Cortex of kidney (tissue), 1 donor: ENCODE measurements at places on chromosomes 5 and 9.

DNA sequence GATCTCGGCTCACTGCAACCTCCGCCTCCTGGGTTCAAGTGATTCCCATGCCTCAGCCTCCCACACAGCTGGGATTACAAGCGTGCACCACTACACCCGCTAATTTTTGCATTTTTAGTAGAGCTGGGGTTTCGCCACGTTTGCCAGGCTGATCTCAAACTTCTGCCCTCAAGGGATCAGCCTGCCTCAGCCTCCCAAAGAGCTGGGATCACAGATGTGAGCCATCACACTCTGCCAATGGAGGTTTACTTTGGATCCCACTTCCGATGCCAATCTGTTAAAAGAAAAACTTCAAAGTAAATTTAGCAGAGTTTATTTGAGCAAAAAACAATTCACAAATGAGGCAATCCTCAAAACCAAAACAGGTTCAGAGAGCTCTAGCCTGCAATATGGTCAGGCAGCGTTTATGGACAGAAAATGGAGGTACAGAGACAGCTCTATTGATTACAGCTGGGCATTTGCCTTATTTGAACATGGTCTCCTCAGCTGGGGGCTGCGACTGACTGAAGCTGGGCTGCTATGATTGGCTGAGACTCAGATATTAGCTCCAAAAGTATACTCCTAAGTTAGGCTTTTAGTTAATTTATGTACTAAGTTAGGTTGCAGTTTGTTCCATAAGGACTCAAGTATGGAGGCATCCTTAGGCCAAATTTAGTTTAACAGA lies 18.6 kb upstream of the UBTD2 start:
- DNase-seq, result no peak

- no peak for DNase-seq
Observed at GRCh38 chr9:83521011-83521410, 17.2 kb downstream of the FRMD3 start.

DNA sequence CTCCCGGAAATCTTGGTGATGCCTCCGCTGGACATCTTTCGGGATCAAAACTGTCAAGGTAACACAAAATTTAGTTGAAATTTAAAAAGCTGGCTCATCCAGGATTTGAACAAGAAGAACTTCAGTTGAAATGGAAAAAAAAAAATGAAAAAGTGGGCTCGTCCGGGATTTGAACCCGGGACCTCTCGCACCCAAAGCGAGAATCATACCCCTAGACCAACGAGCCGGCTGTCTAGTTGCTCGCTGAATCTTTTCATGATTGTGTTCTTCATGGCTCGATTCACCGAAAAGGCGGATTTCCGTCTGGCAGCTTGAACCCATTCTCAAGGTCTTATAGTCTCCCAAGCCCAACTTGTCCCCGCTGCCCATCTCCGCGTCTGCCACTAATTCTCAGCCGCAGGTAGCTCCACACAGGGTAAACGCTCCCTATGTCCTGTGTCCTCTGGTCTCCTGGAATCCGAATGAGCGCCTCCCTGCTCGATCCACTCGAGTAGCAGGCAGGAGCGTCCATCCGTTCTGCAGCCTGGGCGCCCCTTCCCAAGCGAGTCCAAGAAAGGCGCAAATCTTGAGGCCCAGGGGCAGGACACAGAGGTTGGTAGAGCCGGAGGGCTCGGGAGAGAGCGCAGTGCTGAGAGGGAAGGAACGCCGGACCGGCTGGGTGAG lies 16.2 kb downstream of the TRIM7 start:
- DNase-seq, result no peak

DNA sequence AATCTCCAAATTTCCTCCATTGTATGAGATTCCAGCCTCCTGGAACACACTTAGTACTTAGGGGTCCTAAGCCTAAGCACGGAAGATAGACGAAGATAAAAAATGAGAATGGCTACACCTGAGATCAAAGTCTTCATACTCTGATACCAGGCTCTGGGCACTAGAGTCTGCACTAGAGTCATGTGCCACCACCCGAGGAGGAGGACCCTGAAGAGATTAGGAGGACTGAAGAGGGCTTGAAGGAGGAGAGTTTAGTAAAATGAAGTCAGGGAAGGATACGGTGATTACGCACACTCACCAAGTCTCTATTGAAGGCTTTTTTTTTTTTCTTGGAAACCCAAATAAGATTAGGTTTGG lies 573 bp upstream of the SPATA24 start:
- DNase-seq, result no peak

DNA sequence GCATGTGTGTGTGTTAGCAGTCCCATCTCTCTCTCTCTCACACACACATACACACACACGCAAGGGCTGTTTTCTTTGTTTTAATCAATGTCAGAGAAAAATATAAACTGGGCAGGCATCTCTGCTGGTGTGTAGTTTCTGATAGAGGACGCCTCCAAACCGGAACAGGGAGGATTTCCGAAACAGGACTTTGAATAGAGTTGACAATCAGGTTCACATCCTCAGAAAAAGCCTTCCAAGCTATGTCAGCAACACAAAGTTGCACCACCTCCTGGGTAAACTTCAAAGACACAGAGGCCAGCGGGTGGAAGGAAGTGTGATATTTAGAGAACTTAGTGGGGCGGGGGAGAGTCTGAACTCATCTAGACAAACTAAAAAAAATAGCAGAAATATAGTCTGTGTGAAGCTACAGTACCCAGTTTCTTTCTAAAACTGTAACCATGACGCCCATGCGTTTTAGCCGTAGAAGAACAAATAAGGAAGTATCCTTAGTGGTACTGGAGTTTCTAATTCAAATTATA lies 1.2 kb downstream of the ST8SIA4 start:
- DNase-seq, result no peak

- DNase-seq, result no peak
Observed at GRCh38 chr9:8474937-8475336, 675.4 kb upstream of the DMAC1 start.

DNA sequence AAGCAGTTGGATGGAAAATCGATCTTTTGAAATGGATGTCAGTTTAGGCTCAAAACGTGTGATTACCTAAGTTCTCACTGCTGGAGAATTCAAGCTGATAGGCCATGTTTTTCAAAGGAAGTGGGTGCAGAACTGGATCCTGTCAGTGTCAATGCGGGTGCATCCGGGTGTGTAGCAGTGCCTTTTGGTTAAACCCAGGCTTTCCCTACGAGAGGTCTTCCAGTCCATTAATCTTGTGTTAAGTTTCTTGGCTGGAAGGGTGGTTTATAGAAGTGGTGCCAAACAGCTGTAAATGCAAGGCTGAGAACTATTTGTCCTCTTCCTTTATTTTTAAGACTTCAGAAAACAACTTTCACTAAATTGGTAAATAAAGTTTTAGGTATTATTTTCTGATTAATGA lies 71.9 kb downstream of the DAPK1 start:
- DNase-seq, result no peak

DNA sequence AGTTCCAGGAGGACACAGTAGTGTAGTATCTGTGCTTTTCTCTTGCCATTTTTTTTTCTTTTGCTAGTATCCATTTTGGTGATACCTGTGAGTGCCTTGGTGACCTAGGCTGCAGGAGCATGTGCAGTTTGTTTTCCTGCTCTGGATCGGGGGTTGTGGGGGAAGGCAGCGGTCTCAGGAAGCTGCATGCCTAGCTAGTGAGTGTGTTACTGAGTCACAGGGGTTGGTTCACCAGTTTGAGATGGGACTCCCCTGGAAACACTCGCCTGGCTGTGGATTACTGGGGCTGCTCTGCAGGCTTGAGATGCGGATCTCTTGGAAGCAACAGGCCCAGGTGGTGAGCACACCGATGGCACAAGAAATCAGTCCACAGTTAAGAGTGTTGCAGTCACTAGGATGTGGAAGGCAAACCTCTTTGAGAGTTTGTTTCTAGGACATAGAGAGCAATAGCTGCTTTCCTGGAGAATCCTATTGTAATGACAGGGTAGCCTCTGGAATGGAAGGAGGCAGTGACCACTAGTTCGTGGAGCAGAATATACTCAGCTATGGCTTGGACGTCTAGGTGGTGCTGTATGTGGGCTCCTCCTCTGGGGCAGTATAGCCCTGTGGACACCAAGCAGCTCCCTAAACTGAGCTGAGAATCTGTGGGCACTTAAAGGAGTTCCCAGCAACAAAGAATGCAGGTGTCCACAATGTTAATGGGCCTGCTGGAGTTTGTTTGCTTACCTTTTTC lies 20.0 kb upstream of the SPATA31E1 start:
- no peak for DNase-seq

DNA sequence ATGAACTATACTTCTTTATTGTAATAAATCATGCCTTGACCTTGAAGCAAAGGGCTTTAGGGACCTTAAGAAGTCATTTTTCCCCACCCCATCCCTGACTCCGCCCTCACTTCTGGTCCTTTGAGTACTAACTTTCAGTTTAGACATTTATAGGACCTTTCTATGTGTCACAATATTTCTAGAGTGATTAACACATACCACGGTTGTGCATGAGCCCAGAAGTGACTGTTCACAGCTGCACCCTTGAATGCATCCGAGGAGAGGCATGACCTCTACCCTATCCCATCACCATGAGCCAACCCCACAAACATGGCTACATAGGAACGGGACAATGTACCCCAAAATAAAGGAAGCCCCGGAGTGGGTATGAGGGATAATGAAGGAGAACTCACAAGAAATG lies 160.3 kb downstream of the HSD17B3 start:
- no peak for DNase-seq

GRCh38 chr9:26727471-26727870 lies 165.1 kb downstream of the CAAP1 start:
- DNase-seq, result no peak

- DNase-seq, result no peak
Observed at GRCh38 chr9:94808926-94809700, 82.6 kb downstream of the AOPEP start.

- no peak for DNase-seq
Observed at GRCh38 chr9:91894023-91894422, 56.0 kb downstream of the ROR2 start.

DNA sequence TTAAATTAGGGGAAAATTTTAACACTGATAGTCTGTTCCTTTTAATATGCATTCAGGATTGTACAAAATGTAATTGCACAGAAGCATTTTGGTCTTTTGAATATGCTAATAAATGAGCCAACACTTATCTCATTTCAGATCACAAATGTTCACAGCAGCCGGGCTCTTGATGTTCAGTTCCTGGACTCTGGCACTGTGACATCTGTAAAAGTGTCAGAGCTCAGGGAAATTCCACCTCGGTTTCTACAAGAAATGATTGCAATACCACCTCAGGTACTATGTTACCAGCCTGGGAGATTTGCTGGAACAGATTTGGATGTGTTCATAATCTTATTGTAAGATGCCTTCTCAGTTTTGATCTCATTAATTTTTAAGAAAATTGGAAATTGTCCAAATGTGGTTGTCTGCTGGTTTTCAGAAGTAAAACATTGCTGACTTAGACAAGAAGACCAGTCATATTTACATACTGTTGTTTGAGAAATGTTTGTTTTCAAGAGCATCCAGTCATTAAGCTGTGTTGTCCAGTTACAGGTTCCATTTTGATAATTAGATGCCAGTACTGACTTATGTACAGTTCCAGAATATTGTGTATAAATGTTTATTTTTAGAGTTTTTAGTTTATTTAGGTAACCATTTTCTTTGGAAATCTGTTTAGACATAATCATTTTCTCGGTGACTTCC lies 23.0 kb upstream of the TMOD1 start:
- no peak for DNase-seq

DNA sequence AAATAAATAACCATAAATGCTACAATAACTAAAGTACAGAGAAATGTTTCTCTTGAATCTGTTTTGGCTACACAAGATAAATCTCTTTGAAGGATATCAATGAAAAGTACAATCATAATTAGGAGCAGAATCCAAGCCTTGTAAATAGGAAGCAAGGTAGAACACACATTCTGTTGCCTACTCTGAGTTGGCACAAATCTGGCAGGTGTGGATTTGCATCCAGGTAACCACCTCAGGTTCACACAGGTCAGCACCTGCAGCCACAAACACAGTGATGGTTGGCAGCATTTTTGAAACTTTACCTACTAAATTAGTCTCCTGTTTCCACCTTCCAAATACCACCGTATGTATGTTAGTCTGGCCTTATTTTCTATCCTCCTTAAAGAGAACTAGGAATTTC lies 105.3 kb upstream of the PIK3R1 start:
- DNase-seq, result no peak

GRCh38 chr5:139062910-139063663 lies 135.1 kb downstream of the SIL1 start:
- no peak for DNase-seq

DNA sequence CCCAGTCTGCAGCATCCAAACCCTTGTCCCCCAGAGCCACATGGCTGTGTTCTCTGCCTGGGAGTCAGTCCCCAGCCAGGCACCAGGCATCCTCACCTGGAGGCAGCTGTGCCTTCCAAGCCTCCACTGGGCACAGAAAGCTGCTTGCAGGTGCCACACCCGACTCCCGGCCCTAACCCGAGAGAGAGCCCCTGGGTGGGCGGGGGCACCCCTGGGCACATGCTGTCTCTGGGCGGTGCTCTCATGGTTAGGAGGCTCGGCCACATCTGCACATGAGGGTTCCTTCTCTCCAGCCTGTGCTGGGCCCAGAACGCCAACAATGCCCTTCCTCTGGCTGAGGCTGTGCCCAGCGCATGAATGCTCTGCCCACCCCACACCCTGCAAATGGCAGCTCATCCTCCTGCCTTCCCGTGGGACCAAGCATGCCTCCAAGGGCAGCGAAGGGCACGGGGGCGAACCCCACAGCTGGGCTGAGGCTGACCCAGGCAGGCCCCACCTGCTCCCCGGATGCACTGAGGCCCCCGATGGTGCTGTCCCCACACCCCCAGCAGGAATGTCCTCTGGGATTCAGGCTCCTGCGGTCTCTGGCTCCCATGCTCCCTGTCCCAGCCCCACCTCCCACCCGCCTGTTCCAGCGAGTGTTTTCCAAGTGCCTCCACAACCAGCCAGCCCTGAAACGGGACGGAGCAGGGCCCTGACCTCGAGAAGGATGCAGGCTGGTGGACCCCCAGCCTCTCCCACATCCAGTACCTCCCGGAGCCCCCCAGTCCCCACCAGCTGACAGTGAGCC lies 22.5 kb upstream of the CAMSAP1 start:
- no peak for DNase-seq

- no peak for DNase-seq
Observed at GRCh38 chr5:154211641-154212390, 21.3 kb downstream of the GALNT10 start.

DNA sequence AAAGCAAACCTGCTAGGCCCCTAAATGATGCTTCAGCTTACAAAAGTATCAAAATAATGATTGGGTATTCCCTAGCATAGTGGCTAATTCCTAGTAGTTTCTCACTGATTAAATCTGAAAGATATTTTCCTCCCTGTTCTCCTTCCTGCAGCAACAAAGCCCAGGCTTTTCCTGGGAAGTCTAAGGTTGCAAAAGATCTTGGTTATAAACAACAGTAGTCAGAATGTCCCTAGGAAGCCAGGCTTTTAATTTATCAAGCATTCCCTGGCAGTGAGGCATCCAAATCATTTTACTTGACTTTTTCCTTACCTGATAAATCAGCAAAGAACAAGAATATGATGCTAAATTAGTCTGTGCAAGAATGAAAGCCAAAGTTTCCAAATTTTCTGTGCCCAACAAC lies 272.0 kb downstream of the PDE4D start:
- DNase-seq, result no peak
